Stimulated activated CD8-positive, alpha-beta memory T cell treated with anti-CD3 and anti-CD28 coated beads, Interleukin-7, amount 100 ng/mL, for 4 hours (primary cell): ENCODE measurements at places on chromosomes 12 and 14.
A peak's percentile ranks its signal among the peaks of the same experiment; 100 is the strongest.

GRCh38 chr12:6367065-6367968 is 8.0 kb downstream of the SCNN1A start:
- DNase-seq, result peak; percentile 42

DNA sequence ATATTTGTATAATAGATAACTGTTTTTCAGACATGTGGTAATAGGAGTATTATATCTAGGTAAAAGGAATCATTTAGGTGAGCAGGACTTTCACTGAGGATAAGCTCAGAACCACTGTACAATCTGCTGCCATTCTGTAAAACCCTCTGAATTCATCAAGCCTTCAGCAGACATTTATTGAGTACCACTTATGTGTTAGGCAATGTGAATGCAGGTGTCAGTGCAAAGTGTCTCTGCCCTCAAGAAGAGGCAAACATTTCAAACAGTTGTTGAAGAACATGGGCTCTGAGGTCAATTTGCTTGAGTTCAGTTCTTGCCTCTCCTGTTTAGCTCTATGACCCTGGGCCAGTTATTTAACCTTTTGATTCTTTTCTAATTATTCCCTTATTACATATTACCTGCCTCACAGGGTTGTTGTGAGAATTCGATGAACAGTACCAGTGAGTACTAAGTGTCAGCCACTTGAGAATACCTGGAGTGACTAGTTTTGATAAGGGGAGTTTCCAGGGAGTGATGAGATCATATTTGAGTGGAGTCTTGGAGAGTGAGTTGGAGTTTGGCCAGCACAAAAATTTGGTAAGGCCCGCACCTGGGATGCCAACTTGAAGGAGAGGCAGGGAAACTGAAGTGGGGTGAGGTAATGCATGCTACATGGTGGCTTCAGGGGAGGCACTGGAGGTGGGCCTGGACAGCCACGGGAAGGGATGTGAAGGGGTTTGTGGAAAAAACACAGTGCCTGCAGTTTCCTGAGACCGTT is 33.7 kb downstream of the RASSF8 start:
- DNase-seq, result no peak

GRCh38 chr12:121499929-121500793 is 80.7 kb downstream of the KDM2B start:
- peak; percentile 49 for DNase-seq

DNA sequence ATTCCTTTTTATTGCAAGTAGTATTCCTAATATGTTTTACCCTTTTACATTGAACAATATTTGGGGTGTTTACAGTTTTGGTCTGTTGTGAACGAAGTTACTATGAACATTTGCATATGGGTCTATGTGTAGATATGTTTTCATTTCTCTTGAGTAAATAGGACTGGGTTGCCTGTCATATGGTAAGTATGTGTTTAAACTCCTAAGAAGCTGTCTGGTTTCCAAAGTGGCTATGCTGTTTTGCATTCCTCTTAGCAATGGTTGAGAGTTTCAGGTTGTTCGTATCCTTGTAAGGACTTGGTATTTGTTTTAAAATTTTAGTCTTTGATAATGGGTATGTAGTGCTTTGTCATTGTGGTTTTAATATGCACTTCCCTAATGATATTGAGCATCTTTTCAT is 6.3 kb downstream of the METAP2 start:
- DNase-seq, result no peak

GRCh38 chr14:74140374-74140850 is 55.7 kb downstream of the LIN52 start:
- no peak for DNase-seq

- no peak for DNase-seq
Measured at GRCh38 chr12:51183349-51183748, 10.4 kb upstream of the TFCP2 start.

- no peak for DNase-seq
Measured at GRCh38 chr14:98792171-98792570, 479.8 kb downstream of the BCL11B start.

DNA sequence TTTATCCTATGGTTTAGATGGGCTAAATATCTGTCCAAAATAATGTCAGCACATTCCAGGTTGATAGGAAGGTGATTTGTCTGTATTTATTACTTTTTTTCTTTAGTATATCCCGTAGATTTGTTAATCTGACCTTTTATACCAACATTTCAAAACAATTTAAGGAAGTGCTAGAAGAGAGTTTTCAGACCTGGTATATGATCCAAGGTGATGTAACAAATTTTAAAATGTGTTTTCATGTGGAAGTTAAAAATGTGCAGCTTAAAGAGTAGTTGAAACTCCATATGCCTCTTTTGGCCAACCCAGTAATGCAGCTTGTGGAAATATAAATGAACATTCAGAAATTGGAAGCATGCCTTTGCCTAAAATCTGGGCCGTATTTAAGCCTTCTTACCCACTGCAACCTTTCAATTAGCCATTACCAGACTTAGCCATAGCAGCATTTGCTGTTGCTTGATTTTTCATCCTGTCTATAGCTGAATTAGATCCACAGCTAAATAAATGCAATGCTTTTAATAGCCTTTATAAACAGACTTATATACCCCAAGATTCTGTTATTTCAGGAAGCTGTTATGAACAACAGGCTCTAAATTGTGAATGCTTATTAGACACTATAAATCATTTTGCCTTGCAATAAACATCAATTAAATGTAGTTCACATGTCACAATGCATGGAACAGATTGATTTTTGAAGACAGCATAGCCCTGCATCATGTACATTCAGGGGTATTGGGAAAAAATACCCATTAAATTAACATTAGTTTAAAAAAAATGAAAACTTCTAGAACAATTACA is 271.2 kb downstream of the PDZRN4 start:
- no peak for DNase-seq

- DNase-seq, result no peak
Measured at GRCh38 chr14:56422703-56423213, 156.8 kb upstream of the TMEM260 start.

DNA sequence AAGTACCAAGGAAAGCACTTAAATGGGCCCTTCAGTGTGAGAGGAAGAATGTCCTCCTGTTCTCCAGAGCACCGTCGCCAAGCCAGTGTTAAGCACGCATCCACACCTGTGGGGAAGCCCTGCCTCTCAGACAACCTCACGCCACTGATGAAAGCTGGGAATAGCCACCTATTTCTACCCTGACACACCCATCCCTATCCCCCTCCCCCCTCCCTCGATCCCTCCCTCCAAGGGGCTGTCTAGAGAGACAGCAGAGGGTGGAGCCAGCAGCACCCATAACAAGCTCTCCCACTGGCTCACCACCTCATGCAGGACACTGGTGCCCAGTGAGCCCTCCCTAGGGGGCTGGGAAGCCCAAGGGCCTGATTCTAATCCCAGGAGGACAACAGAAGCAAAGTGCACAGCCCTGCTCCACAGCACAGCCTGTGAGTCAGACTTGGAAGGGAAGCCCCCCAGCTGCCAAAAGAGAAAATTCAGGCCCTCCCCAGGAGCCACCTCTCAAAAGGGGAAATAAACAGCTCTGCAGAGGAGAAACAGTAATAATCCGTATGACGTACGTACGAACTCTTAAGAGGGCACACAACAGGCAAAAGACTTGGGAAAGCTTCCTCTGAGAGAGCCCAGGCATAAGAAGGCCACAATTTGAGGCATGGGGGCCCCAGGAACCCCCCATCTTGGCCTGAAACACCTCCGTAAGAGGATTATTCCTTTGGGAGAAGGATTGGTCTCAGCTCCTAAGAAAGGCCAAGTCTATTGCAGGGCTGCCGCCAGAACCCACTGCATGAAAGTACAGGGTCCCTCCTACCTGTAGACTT is 7.8 kb downstream of the PITPNM2 start:
- DNase-seq, result no peak

DNA sequence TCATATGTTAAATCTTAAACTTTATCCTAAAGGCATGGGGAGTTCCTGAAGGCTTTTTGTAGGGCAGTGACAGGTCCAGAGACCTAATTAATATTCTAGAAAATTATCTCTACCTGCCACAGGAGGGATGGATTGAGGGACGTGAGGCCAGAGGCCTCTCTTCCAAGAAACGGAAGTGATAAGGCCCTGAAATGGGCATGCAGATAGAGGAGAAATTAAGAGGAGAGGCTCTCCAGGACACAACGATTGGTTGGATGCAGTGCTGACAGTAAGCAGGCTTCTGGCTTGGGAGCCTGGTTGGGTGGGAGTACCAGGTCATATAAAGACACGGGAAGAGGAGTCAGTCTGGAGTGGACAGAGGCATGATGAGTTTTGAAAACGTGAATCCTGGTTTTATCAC is 3.1 kb upstream of the BORCS5 start:
- no peak for DNase-seq

DNA sequence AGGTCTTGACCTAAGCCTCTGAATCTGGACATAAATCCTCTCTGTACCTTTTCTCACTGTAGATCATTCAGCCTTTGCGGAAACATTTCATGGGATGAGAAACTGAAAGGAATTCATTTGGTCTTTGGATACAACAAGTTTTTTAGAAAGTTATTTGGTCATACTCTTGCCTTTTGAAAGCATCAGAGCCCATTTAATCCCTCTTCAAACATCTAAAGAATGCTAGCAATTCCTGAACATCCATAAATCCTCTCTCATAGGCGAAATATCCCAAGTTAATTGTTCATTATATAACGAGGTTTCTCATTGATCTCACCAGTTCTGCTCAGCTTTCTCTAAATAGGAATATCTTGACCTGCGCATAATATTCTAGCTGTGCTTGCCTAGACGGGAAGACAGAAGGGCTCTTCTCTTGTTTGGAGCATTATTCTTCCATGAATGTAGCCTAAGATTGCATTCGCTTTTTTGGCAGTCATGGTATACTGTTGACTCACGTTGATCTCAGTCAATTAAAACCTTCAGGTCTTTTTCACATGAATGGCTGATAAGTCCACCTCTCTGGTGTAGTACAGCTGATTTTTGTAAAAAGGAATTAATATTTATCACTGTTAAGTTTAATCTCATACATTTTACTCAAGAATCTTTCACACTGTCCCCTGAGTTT is 24.1 kb downstream of the NTN4 start:
- no peak for DNase-seq

- DNase-seq, result no peak
Measured at GRCh38 chr14:101603096-101603495, 41.8 kb downstream of the DIO3 start.

DNA sequence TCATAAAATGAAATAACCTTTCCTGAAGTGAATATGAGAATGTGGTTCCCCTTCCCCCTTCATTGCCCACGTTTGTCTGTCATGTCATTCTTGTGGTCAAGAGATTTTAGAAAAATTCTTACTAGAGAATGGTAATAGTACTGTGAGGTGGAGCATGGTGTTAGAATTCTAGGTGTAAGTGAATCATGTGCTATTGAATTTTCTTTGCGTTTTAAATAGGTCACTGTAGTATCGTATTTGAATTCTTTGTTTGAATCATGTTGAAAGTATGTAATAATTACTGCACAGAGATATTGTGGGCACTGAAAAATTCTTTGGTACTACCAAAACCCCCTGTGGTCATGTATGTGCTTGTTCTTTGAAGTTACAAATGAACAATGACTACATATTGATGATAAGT is 49.9 kb downstream of the FUT8 start:
- DNase-seq, result no peak

DNA sequence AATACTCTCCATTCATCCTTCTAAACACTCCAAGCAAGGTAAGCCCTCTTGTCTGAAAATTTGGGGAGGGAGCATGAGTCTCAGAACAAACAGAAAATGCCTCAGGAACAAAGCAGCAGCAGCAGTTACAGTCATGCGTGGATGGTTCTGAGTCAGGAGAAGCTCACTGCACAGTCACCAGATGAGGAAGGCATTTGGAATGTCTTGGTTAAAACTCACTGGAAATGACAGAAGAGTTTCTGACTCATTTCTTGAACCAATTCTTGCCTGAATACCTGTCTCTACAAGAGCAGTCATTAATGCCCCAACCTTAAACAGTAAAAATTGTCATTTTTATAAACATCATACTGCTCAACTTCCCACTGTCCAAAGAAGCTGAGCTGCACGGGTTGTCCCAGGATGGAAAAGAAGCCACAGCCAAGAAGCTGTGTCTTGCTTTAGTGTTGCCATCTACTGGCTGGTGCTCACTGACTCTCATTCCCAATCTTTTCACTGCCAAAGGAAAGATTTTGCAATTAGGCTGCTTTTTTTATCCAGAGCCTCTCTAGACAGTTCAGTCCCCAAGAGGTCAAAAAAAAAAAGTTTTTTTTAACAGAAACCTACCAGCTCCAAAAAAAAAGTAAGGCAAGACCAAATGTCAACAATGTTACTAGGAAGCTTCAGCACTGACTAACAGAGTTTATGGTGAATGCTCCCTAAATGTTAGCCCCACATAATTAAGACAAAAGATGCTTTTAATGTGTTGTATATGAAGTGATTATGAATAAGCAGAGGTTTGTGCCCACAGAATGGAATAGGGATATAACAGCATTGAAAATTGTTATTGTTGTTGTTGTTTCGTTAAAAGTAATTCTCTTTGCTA is 40.4 kb downstream of the KICS2 start:
- no peak for DNase-seq

DNA sequence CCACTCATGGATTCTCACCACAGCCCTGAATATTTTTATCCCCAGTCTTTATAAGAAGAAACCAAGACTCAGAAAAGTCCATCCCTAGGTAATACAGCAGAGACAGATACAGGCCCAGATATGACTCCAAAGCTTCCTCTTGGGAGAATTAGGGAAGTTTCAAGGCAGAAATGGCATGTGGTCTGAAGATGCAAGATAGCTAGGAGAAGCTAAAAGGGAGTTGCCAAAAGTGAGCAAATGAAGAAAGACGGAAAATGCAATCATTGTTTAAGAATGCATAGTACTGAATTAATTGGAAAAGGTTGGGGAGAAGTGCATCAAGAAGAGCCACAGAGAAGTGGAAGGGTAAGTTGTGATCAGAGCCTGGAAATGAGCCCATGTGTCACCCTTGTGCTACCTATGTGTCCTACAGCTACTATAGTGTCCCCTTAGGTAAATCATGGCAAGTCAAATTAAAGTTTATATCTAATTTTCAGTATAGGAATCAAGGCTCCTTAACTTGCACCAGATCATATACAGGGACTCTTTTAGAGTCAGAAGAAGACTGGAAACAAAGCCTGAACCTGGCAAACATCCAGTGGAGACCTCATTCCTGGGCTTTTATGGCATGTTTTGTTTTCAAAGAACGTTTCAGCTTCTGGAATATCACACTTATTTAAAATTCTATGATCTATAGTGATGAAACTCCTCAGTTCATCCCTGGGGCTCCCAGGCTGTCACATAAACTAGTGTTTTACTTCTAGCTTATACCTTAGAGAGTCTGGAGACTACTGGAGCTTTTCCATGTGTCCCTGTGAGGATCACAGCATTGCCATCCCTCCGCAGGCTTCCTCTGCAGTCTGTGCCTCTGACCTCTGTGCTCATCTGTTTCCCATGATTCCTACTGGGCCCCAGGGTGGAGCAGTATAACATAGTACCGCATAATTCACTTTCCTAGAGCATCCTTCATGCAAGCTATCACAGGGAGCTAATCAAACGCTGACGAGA is 189.0 kb upstream of the CDKN3 start:
- no peak for DNase-seq

GRCh38 chr14:25680934-25681333 is 631.0 kb upstream of the STXBP6 start:
- DNase-seq, result no peak

GRCh38 chr12:46265734-46266133 is 3.1 kb downstream of the SLC38A1 start:
- DNase-seq, result no peak
